Breast epithelium (tissue), 4 donors: ENCODE measurements at places on chromosomes 5 and 9.

DNA sequence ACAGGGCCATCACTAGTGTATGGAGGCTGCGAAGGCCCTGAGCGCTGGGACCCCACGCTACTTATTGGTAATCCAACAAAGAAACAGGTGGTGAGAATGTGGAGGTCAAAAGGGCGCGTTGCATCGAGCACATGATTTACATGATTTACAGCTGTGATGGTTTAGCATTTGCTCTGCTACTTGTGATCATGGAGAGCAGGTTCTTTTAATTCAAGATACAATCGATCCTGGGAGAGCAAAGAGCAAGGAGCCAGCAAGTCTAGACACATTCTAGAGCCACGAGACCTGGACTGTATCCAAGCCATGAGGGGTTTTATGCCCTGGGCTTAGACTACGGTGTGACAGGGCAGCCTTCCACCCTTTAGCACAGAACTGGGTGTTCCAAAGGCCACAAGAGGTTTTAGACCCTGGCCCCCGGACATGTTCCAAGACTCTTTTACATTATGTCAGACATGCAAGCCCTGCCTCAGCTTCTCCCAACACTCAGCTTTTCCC, 47.0 kb upstream of the CLK4 start:
- no peaks in the 10 kb centered on the region for H3K36me3 ChIP-seq
- no peaks in the 10 kb centered on the region for H3K4me1 ChIP-seq
- no peak for DNase-seq
- no peak overlapping the region for H3K27ac ChIP-seq
- no peak overlapping the region for H3K4me3 ChIP-seq
- H3K27me3 ChIP-seq, result no peaks in the 10 kb centered on the region

GRCh38 chr9:133238851-133239532, 29.9 kb upstream of the OBP2B start:
- no peaks in the 10 kb centered on the region for H3K4me1 ChIP-seq
- H3K4me3 ChIP-seq, result peak overlapping the region; percentile 53
- no peaks in the 10 kb centered on the region for H3K36me3 ChIP-seq

DNA sequence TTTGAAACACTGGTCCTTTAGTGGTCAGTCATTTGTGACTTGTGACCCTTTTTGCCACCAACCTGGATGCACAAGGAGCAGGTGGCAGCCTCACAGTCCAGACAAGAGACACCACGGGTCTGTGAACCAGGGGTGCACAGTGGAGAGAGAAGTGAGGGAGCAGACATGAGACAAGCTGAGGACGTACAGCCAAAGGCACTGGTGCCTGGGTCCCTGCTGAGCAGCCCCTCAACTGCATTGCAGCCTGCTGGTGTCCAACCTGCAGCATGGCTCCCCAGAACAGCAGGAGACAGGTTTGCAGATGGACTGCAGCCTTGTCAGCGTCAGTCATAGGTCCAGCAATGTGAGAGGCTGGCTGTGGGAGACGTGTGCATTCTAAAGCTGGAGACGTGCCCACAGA, 124.2 kb upstream of the FSTL4 start:
- no peak for DNase-seq
- H3K27ac ChIP-seq, result no peak overlapping the region
- H3K27me3 ChIP-seq, result no peaks in the 10 kb centered on the region
- no peaks in the 10 kb centered on the region for H3K36me3 ChIP-seq
- no peak overlapping the region for H3K4me3 ChIP-seq
- no peaks in the 10 kb centered on the region for H3K4me1 ChIP-seq

GRCh38 chr9:104416470-104416869, 87.6 kb upstream of the OR13F1 start:
- no peaks in the 10 kb centered on the region for H3K27me3 ChIP-seq
- no peaks in the 10 kb centered on the region for H3K4me1 ChIP-seq
- H3K36me3 ChIP-seq, result no peaks in the 10 kb centered on the region
- no peak overlapping the region for H3K27ac ChIP-seq

DNA sequence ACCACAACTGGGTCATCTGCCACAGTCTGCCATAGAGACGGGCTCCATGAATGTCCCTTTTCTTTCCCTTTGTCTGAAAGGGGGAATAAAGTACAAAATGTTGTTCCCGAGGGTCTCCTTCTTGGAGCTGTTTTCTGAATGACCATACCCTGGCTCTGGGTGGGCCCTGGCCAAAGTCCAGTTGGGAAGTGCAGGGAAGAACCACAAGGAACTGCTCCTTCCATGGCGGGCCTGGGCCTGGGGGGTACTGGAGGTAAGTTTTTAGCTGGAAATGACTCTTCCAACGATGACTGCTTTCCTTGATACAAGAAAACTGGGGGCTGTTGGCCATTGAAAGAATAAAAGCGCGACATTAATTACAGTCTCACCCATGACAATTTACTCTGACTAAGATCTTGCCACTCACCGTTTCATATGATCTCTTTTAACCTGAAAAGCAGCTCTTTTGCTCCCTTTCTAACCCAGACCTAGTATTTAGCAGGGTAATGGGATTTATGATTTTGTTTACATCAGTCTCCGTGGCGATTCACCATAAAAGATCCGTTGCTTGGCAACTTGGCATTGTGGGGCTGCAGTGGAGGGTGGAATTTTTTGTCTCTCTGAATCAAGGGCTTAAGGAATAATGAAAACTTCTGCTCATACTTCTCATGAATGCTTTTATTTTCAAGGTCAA, 89.2 kb upstream of the PTCH1 start:
- H3K4me3 ChIP-seq, result no peak overlapping the region
- H3K36me3 ChIP-seq, result no peaks in the 10 kb centered on the region
- no peaks in the 10 kb centered on the region for H3K4me1 ChIP-seq
- no peaks in the 10 kb centered on the region for H3K27me3 ChIP-seq

- H3K27ac ChIP-seq, result no peak overlapping the region
- no peaks in the 10 kb centered on the region for H3K27me3 ChIP-seq
- H3K4me1 ChIP-seq, result no peaks in the 10 kb centered on the region
Measured at GRCh38 chr5:76836585-76836984, 13.2 kb upstream of the S100Z start.

DNA sequence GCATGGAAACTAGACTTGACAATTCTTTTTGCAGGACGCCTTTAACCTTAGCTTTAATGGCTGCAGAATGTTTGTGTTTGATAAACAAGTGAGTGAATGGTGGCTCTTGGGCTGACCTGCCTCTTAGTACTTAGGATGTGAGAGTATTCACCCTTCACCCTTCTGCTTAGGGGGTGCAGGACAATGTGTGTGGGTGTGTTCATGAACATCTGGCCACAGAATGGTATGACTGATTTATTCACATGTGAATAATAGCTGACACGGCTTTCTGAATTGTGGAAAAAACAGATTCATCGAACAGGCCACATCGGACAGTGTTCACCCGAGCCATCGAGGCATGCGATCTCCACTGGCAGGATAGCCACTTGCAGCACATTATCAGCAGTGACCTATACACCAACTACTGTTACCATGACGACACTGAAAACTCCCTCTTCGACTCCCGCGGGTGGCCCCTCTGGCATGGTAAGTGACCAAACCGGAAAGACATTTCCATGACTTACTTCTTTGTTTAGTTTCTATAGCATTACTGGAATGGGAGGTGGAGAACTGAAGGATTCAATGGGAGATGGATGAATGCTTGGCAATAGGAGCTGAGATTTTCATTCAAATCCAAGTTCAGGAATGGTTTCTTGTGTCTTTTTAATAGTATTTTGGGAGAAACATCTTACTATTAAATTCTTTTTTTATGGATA, 193.6 kb downstream of the ZSWIM6 start:
- H3K4me1 ChIP-seq, result no peaks in the 10 kb centered on the region
- DNase-seq, result no peak
- no peaks in the 10 kb centered on the region for H3K27me3 ChIP-seq
- H3K27ac ChIP-seq, result no peak overlapping the region

GRCh38 chr9:127133739-127134167, 11.3 kb upstream of the ANGPTL2 start:
- H3K36me3 ChIP-seq, result no peaks in the 10 kb centered on the region
- H3K4me1 ChIP-seq, result peaks cover 5% of the 10 kb centered on the region
- no peak overlapping the region for H3K4me3 ChIP-seq
- no peak for DNase-seq
- no peaks in the 10 kb centered on the region for H3K27me3 ChIP-seq

GRCh38 chr9:21362287-21362686, 5.6 kb downstream of the IFNA13 start:
- no peak for DNase-seq
- H3K4me1 ChIP-seq, result no peaks in the 10 kb centered on the region
- H3K36me3 ChIP-seq, result no peaks in the 10 kb centered on the region

- H3K36me3 ChIP-seq, result no peaks in the 10 kb centered on the region
- DNase-seq, result no peak
- no peak overlapping the region for H3K27ac ChIP-seq
- H3K4me1 ChIP-seq, result no peaks in the 10 kb centered on the region
- H3K27me3 ChIP-seq, result no peaks in the 10 kb centered on the region
Measured at GRCh38 chr9:15915711-15916110, 362.9 kb downstream of the CCDC171 start.

- no peak overlapping the region for H3K27ac ChIP-seq
- no peak overlapping the region for H3K4me3 ChIP-seq
- H3K27me3 ChIP-seq, result no peaks in the 10 kb centered on the region
- DNase-seq, result no peak
- no peaks in the 10 kb centered on the region for H3K4me1 ChIP-seq
Measured at GRCh38 chr5:11642438-11642837, 261.8 kb downstream of the CTNND2 start.

DNA sequence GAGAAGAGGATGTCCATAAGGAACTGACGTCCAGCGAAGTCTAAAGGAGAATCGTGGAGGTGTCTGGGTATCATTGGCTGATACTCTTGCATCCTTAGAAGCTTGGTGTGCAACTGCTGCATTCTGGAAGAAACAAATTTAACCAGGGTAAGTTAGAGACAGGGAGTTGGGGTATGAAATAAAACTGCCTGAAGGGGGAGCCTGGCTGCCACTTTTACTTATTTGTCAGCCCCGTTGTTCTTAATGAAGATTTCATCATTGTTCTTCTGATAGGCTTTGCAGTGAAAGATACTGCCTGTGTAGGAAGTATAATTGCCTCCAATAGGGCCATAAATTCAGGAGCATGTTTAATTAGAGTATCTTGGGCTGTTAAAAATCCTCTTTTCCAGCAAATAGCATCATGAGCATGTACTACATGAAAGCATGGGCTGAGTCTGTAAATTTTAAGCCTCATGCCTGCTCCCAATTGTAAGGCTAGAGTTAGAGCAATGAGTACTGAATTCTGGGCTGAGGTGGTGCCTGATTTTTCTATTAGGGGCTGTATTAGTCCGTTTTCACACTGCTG, 1264.5 kb upstream of the ACO1 start:
- no peaks in the 10 kb centered on the region for H3K4me1 ChIP-seq
- H3K27ac ChIP-seq, result no peak overlapping the region
- H3K4me3 ChIP-seq, result no peak overlapping the region
- DNase-seq, result no peak
- no peaks in the 10 kb centered on the region for H3K27me3 ChIP-seq

DNA sequence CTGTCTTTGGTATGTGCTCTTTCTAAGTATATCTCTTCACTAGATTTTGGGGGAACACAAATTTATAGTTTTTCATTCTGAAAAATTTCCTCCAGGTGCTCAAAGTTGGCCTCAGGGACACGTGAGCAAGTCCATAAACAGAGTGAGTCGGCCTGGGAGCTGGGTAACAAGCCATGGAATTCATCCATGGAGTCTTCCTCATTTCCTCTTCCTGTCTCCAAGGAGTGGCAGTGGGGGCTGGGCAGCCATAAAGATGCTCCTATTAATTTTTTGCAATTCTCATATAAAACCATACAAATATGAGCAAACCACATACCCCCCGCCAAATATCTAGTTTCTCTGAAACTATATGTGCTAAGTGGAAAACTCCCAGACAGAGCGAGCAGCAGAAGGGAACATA, 136.6 kb upstream of the OTULINL start:
- no peak for DNase-seq
- no peaks in the 10 kb centered on the region for H3K4me1 ChIP-seq
- no peaks in the 10 kb centered on the region for H3K27me3 ChIP-seq
- no peak overlapping the region for H3K4me3 ChIP-seq
- H3K27ac ChIP-seq, result peak overlapping the region; percentile 60

DNA sequence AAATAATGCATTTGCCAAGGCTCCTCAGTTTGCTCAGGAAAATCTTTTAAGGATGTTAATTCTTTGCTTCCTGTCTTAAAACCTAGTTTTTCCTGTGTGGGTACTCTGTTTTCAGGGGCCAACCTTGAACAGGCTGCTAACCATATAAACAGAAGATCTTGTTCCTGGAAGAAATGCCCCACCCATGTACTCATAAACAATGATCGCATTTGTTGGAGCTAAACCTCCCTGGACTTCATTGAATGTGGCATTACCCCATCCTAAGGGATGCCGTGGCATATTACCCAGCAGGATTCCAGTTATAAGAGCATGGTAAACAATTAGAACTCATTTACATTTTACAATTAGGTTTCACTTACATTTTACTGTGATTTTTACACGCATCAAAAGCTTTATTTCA, 436.0 kb downstream of the ZNF608 start:
- no peak for DNase-seq
- no peaks in the 10 kb centered on the region for H3K4me1 ChIP-seq
- no peak overlapping the region for H3K27ac ChIP-seq
- H3K36me3 ChIP-seq, result no peaks in the 10 kb centered on the region
- H3K27me3 ChIP-seq, result no peaks in the 10 kb centered on the region
- H3K4me3 ChIP-seq, result no peak overlapping the region

DNA sequence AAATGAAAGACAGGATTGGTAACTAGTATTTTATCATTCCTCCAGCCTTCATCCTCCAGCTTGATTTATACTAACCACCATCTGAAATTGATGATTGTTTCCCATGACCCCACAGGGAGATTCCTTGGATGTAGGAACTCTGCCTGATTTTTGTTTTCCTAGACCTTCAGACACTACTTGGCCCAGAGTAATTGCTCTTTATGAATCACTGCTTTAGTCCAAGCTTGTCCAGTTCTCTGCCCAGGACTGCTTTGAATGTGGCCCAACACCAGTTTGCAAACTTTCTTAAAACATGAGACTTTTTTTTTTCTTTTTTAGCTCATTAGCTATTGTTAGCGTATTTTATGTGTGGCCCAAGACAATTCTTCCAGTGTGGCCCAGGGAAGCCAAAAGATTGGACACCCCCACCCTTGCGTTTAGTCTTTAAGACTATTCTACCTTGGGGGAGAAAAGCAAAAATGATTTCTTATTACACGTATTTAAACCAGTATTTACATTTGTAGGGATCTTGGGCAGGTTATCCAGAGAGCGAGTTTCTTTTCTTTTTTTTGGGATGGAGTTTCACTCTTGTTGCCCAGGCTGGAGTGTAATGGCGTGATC, 18.4 kb downstream of the BASP1 start:
- no peaks in the 10 kb centered on the region for H3K36me3 ChIP-seq
- no peak for DNase-seq
- H3K27me3 ChIP-seq, result no peaks in the 10 kb centered on the region
- H3K27ac ChIP-seq, result no peak overlapping the region
- no peaks in the 10 kb centered on the region for H3K4me1 ChIP-seq
- no peak overlapping the region for H3K4me3 ChIP-seq

- H3K4me3 ChIP-seq, result no peak overlapping the region
- no peaks in the 10 kb centered on the region for H3K4me1 ChIP-seq
- no peak for DNase-seq
- H3K36me3 ChIP-seq, result no peaks in the 10 kb centered on the region
- no peak overlapping the region for H3K27ac ChIP-seq
Measured at GRCh38 chr9:95061916-95062595, 255.5 kb downstream of the FANCC start.

GRCh38 chr9:37501957-37502596, 16.3 kb downstream of the POLR1E start:
- peaks cover 17% of the 10 kb centered on the region for H3K36me3 ChIP-seq
- no peak for DNase-seq
- H3K27me3 ChIP-seq, result no peaks in the 10 kb centered on the region
- H3K4me3 ChIP-seq, result no peak overlapping the region
- H3K4me1 ChIP-seq, result no peaks in the 10 kb centered on the region

- DNase-seq, result no peak
- H3K4me1 ChIP-seq, result no peaks in the 10 kb centered on the region
- H3K27me3 ChIP-seq, result no peaks in the 10 kb centered on the region
- no peak overlapping the region for H3K27ac ChIP-seq
- no peak overlapping the region for H3K4me3 ChIP-seq
Measured at GRCh38 chr5:60835554-60835953, 8.5 kb downstream of the ELOVL7 start.
